NCI-H69 (cell line): ENCODE measurements at places on chromosomes 2 and 18.

DNA sequence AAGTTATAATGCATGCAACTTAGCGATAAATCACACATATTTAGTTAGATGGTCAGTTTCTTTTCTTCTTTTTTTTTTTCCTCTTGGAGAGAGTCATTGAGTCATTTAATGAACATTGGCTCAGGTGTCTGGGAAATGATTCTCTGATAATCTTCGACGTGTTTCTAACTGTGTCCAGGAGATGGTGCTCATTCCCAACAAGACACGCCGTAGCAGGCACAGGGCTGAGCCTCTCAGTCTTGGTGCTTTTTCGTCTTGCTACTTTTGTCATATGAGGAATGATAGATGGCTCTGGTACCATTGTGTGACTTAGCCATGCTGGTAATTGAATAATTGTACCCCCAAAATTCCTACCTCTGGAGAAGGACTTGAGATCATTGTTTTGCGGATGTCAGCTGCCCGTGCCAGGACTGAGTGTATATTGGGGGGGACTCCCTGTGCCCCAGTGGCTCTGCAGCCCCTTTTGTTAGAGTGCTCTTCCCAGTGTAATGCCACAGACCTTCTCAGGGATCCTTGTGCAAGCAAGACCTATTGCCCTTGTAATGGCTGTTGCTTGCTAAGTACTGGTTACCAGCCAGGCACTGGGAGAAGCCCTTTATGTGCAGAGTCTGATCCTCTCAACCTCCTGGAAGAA, 107.6 kb upstream of the CYRIA start:
- DNase-seq: peak; percentile 73

- DNase-seq: peak; percentile 35
Measured at GRCh38 chr2:159150280-159150746, 136.2 kb downstream of the WDSUB1 start.

DNA sequence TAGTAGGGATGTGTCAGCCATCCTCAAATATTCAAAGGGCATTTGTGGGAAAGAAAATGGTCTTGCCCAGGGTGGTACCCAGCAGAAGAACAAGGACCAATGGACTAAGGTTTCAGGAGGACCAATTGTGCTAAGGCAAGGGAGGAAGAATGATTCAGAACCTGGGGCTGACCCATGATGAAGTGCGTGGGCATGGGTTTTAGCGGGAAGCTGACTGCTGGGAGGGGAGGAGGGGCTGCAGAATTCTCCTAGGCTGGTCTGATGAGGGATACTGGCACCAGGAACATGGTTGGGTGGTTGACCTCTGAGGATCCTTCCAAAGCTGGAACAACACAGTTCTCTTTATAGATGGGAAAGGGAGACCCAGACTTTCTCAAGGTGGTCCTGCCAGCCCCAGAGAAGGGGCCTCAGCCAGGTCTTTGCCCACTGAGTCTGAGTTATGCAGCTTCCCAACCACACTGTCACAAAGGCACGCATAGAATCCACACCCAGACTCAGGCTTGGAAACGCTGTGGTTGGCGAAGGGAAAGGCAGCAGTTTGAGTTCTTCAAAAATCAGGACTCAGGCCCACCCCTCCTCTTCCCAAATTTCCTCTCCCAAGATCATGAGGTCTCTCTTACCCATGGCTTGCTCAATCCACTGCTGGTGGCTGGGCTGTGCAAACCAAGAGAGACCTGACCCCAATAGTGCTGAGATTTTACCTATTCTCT, 37.3 kb downstream of the MARCO start:
- no peak for DNase-seq

DNA sequence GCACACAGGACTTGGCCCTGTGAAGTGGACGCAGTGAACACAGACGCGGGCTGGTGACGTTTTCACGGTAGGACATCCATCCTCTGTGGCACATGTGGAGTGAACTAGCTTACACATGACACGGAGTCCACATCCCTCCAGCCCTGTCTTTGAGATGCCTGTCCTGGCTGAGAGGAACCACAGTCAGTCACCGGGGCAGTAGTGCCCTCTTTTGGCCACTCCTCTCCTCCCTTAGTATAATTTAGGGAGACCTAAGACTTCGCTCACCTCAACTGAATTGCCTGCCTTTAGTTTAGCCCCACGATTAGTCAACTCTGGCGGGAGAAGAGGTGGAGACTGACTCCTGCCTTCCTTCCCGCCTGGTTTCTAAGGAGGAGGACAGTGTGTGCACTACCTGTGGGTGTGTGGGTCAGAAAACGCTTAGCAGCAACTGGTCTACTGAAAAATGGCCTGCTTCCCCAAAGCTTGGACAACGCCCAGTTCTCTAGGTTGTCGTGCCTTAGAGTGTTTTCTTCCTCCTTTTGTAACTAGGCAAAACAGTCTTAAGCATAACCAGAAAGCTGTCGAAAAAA, 70.6 kb downstream of the MBP start:
- DNase-seq: no peak

GRCh38 chr2:1246239-1246638, 167.0 kb upstream of the TPO start:
- peak; percentile 0 for DNase-seq

- DNase-seq: no peak
Measured at GRCh38 chr18:23990474-23991410, 23.8 kb upstream of the TTC39C start.

DNA sequence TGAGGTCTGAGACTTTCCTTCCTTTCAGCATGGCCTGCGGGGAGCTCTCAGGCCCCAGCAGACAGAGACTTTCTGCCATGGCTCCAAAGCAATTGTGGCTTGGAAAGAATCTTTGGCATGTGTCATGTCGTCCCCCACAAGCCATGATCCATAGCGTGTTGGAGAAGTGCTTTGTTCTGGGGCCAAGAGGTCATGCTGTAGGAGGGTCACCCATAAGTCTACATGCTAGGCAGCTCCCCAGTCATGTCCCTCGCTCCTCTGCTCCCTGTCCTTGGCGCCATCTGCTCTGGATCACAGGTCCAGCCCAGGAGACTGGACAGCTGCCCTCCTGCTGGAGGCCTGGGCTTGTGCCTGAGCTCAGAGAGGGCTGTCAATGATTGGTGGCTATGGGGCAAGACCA, 78.8 kb upstream of the LCLAT1 start:
- DNase-seq: no peak

DNA sequence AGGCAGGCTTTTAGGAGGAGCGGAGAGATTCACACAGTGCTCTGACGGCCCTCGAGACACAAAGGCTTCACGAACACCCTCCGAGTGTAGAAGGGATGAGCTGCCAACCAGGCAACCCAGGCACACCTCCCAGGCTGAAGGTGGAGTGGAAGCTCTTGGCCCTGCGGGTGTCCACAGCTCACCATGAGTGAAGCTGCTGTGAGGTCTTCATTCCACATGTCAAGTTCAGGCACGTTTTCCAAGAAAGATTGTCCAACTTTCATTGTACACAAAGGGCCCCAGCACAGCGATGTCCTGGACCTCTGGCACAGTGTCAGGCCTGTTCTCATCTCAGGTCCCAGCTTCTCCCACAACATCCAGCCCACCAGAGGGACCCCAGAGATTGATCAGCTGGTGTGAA, 13.4 kb downstream of the PARD6G start:
- DNase-seq: no peak

- DNase-seq: no peak
Measured at GRCh38 chr2:160364364-160364763, 129.2 kb downstream of the RBMS1 start.

- DNase-seq: peak; percentile 100
Measured at GRCh38 chr18:44742718-44743311, 62.1 kb downstream of the SETBP1 start.

- peak; percentile 91 for DNase-seq
Measured at GRCh38 chr2:23939987-23940717, at the start of gene UBXN2A. TSS of gene UBXN2A (plus strand) at chr2:23940463. CDS start at chr2:23958315, 17,852 bp downstream.

- DNase-seq: peak; percentile 93
Measured at GRCh38 chr2:171687287-171688128, at the start of gene DYNC1I2. TSS of gene DYNC1I2 (plus strand) at chr2:171687469. CDS start at chr2:171690156, 2,687 bp downstream.

DNA sequence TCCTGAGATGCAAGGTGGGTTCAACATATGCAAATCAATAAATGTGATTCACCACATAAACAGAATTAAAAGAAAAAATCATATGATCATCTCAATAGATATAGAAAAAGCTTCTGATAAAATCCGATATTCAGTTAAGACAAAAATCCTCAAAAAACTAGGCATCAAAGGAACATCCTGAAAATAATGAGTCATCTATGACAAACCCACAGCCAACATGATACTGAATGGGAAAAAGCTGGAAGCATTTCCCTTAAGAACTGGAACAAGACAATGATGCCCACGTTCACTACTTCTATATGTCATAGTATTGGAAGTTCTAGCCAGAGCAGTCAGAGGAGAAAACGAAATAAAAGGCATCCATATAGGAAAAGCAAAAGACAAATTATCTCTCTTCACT, 80.4 kb downstream of the MYO3B start:
- no peak for DNase-seq

DNA sequence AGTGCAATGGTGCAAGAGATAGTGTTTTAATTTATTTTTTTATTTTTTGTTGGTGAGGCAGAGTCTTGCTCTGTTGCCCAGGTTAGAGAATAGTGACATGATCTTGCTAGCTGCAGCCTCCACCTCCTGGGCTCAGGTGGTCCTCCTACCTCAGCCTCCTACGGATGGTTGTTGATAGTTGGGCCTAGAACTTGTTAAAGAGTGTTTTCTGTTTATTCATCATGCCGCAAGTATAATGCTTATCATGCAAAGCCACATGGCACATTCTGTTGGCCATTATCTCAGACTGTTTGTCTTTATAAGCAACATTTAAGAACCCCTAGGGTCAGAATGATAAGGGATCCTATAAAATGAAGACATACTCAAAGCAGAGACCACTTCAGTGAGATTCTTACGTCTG, 1.7 kb downstream of the UGGT1 start:
- DNase-seq: no peak

- DNase-seq: no peak
Measured at GRCh38 chr2:224843141-224843540, 127.0 kb upstream of the CCDC195 start.

- DNase-seq: peak; percentile 26
Measured at GRCh38 chr2:138147796-138148195, 183.5 kb downstream of the HNMT start.

DNA sequence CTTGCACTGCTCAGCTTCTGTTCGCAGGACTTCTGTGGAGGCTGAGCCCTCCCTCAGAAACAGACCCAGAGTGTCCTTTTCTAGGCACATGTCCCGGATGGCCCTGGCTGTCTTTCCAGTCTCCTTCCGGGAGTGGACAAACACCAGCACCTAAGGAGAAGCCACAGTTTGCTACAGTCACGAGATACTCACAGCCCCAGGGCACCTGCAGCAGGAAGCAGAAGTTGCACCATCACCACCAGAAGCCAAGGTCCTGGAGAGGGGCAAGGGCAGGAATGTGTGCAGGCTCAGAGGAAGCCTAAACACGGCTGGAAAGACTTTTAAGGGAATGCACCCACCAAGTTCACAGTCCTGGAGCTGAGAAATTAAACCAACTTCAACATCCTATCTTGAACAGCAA, 13.6 kb downstream of the SNRNP200 start:
- DNase-seq: no peak

- peak; percentile 95 for DNase-seq
Measured at GRCh38 chr2:44941551-44942234, at the start of gene SIX3. TSS of gene SIX3 (plus strand) at chr2:44941702. CDS start at chr2:44942105, 403 bp downstream.

GRCh38 chr2:33019796-33020195, 73.0 kb downstream of the LTBP1 start:
- no peak for DNase-seq

DNA sequence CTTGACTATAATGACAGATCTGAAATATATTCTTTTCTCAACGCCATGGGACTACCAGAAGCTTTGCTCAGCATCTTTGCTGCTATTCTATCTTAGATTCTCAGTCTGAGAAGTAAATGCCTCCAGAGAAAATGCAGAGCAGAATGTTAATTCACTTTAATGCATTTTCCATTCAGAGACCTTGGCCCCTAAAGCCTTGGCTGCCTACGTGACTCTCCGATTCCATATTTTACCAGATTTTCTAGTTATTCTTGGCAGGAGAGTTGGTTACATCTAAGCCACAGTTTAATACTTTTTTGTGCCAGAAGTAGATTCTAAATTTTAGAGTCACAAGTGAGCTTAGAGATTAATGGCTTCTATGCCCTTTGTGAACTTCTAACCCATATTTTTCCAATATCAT, 837.1 kb upstream of the POU3F3 start:
- no peak for DNase-seq

DNA sequence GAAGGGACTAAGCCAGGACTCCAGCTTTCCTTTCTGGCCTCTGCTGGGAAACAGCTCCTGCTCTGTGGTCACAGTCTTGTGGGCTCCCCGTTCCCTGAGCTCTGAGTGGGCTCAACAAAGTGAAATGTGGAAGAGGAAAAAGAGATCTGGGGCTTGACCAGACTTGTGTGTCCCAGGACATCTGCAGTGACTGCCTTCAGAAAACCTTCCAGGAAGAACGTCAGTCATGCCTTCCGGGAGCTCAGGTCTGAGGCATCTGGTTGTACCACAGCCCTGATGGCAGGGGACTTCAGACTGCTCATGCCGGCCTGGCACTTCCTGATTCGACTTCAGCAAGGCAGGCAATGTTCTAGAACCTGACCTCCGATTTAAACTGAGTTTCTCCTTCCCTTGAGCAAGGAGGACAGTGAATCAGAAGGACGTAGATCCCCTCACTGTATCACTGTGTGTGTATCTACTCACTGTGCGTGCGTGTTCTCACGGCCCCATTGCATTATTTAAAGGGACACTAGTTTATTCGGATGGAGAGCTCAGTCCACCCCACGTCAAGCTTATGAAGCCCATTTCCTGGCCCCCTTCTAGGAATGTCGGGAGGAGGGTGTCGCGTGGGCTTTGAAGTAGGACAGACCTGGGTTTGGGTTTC, 548 bp upstream of the FBLN7 start:
- peak; percentile 15 for DNase-seq

DNA sequence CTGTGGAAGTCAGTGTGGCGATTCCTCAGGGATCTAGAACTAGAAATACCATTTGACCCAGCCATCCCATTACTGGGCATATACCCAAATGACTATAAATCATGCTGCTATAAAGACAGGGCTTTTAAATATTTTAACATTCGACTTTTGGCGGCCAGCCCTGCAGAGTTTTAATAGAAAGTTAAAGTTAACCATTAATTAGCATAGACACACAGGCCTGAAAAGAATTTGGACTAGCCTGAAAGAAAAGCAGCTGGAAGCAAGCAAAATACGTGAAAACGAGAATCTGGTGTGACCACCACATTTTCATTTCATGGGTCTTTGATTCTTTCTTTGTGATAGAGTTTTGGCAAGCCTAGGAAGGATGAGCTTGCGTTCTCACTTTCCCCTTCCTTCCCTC, 184.0 kb downstream of the SCG2 start:
- no peak for DNase-seq

- no peak for DNase-seq
Measured at GRCh38 chr2:53378791-53379190, 388.8 kb upstream of the CHAC2 start.

DNA sequence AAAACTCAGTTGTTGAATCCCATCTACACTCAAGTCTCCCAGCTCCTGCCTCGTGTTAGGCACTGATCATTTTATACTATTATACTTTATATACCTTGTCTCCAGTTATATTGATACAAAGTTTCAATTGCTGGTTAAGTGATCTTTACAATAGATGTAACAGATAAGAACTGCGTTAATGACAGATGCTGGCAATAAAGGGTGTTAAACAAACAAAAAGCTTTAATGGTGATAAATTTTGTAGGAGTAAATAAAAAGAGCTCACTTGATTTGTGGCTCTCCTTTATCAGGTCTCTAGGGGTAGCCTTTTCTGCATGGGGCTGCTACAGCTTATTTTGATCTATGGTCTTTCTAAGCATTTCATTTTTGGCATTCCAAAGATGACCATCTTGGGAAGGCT, 106.9 kb upstream of the GAREM1 start:
- DNase-seq: peak; percentile 78

- DNase-seq: no peak
Measured at GRCh38 chr2:204447722-204448121, 97.6 kb upstream of the PARD3B start.

- DNase-seq: no peak
Measured at GRCh38 chr2:204425821-204426220, 119.5 kb upstream of the PARD3B start.

GRCh38 chr18:7946734-7947377, 379.7 kb downstream of the PTPRM start:
- DNase-seq: peak; percentile 75
